ENCODE measurements at places on chromosomes 12 and 14.
A peak's percentile ranks its signal among the peaks of the same experiment; 100 is the strongest.

DNA sequence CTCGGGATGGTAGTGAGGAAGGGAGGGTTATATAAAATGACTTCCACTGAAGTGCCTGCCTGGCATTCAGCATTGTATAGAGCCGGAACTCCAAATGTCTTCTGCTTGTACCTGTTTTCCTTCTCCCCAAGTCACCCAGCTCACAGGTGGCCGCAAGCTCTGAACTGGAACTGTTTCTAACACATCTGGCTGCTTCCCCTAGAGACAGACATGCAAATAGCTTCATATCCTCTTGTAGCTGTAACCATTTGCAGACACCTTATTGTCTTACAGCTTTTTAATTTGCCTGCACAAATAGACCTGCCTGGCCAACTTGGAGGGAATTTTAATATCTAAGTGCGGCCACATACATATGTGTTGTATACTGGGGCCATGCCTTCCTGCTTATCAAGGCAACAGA, 126.0 kb downstream of the CHST11 start:
- peak; percentile 72 for DNase-seq

DNA sequence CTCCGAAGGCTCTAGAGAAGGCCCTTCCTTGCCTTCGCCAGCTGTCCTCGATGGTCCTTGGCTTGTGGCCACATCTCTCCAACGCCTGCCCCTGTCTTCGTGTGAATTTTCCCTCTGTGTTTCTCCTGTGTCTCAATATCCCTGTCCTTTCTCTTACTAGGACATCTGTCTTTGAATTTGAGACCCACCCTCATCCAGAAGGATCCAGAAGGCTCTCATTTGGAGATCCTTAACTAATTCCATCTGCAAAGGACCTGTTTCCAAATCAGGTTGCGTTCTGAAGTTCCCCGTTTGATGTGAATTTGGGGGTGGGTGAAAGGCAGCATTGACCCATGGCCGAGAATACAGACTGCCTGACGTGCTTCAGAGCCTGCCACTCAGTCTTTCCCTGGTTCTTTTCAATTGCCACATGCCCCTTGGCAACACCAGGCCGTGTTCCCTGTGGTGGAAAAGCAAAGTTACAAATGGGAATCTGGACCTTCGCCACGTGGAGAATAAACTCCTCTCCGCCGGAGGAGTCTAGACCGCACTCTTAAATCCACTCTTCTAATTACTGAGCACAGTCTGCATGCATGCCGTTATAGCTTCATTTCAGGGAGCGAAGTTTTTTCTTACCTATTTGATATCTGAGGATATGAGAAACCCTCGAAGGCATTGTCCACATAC, 158.8 kb downstream of the TMEM132C start:
- DNase-seq = no peak

GRCh38 chr12:614411-614970, 48.8 kb downstream of the NINJ2 start:
- no peak for DNase-seq

GRCh38 chr12:118689793-118690192, 291.5 kb upstream of the SRRM4 start:
- no peak for DNase-seq

GRCh38 chr12:95116773-95117172, 43.4 kb upstream of the NR2C1 start:
- peak; percentile 13 for DNase-seq

- peak; percentile 30 for DNase-seq
These were observed 469 bp upstream of the LRFN5 start for GRCh38 chr14:41606282-41606531.

Data from GM13977 (cell line).